Fibroblast of mammary gland (primary cell): ENCODE measurements at places on chromosomes 2 and 18.

- DNase-seq, result no peak
Measured at GRCh38 chr2:133486771-133487191, 81.5 kb downstream of the NCKAP5 start.

DNA sequence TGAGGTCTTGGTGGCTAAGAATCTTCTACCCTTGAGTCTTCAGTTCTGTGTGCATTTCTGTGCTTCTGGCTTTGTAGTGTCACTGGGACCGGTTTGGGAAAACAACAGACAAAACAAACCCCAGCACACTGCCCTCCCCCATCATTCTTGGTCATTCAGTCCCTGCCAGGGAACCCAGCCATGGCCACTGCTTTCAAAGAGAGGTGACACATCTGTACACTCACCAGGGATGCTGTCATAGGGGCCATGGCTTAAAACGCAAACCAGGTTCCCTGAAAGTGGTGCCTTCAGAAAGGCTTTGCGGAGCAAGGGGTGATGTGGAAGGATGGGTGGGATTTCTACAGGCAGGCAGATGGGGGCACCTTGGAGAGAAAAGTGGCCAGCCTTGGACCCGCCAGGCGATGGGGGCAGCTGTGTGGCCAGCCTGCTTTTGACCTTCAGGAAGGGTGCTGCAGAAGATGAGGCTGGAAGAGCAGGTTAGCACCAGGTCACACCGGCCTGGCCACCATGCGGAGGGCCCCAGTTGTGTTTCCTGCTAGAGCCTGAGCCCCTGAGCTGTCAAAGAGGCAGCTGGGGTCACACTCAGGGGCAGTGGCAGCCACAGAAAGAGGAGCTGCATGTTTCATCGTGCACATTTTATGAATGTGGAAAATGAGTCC lies 101.3 kb downstream of the INHBB start:
- no peak for DNase-seq

DNA sequence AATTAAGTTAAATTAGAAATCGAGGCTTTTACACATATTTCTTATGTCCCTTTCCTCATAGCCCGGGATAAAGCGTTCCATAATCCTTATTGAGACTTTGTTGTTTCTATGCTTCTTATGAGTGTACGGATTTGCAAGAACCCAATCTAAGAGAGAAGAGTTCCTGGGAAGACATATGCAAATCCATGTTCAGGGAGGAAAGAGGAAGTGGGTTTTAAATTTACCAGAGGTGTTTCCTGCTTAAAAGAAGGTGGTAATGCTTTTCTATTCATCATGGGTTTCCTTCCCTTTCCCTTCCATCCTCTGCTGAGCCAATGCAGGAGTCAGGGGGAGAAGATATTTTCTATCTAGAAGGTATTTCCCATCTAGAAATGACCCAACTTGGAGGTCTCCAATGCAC lies 345.8 kb downstream of the ZNF516 start:
- DNase-seq, result no peak

DNA sequence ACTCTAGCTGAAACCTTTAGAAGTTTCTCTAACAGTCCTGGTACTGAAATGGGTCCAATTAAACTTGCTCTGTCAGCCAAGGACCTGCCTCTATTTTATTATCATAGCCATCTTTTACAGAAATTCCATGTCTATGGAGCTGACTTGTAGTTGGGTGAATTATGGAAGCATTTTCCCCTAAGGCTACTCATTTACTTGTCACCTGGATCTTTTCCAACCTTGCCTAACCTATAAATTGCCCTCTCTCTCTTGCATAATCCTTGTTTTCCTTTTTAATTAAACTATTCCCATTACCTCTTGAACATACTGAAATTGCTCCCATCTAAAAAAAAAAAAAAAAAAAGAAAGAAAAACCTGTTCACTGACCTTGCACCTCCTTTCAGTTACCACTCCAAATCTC lies 74.6 kb upstream of the DOK6 start:
- no peak for DNase-seq

GRCh38 chr2:186717320-186718007 lies 23.6 kb downstream of the FAM171B start:
- DNase-seq, result peak; percentile 10
